Left lung (tissue), 14 donors: ENCODE measurements at places on chromosomes 11 and 22. TPM values are rescaled to one million over a fixed set of nuclear protein-coding genes. Genes with fewer than 3 reads are reported as not detected.
A peak's percentile ranks its signal among the peaks of the same experiment; 100 is the strongest.

DNA sequence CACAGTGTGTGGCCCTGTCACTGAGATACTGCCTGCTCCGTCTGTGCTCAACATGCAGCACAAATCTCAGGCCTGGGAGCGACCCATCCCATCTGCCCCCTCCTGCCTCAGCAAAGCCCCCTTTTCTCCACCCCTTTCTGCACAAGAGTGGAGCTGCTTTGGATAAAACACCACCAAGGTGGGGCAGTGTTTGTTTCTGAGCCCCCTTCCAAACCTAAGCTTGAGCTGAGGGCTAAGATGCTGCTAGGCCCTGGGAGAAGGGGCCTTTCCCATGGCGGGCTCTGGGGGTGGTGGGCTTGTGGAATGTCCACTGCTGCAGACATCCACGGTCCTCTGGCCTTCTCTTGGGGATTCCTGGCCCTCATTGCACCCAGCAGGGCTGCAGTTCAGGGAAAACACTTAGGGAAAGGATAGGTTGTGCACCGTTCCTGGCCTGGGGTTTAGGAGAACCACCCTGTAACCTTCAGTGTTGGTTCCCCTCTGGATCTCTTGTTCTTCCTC is 594.1 kb downstream of the TBC1D22A start:
- no peak for DNase-seq
- H3K27ac ChIP-seq = no peak overlapping the region
- H3K4me3 ChIP-seq = no peak overlapping the region
- no peaks in the 10 kb centered on the region for H3K36me3 ChIP-seq
- no peaks in the 10 kb centered on the region for H3K27me3 ChIP-seq

- H3K27me3 ChIP-seq = peaks cover 18% of the 10 kb centered on the region
- no peak for DNase-seq
- no peaks in the 10 kb centered on the region for H3K36me3 ChIP-seq
Observed at GRCh38 chr11:46917762-46918082, 628 bp downstream of the LRP4 start.

- peaks cover 3% of the 10 kb centered on the region for H3K36me3 ChIP-seq
- DNase-seq = no peak
- no peak overlapping the region for H3K27ac ChIP-seq
- no peaks in the 10 kb centered on the region for H3K4me1 ChIP-seq
- H3K4me3 ChIP-seq = no peak overlapping the region
Observed at GRCh38 chr22:31504282-31504681, 7.9 kb downstream of the SFI1 start.

- no peak overlapping the region for H3K4me3 ChIP-seq
- no peak overlapping the region for H3K27ac ChIP-seq
- no peak for DNase-seq
- no peaks in the 10 kb centered on the region for H3K36me3 ChIP-seq
- H3K4me1 ChIP-seq = peaks cover 26% of the 10 kb centered on the region
Observed at GRCh38 chr11:33942954-33943353, 51.1 kb upstream of the LMO2 start.

GRCh38 chr11:110984147-110984546 is 261.4 kb upstream of the POU2AF2 start:
- H3K4me3 ChIP-seq = no peak overlapping the region
- no peak overlapping the region for H3K27ac ChIP-seq
- no peak for DNase-seq
- no peaks in the 10 kb centered on the region for H3K4me1 ChIP-seq
- H3K27me3 ChIP-seq = no peaks in the 10 kb centered on the region

GRCh38 chr22:25177895-25178294 is 21.8 kb upstream of the CRYBB3 start:
- no peaks in the 10 kb centered on the region for H3K36me3 ChIP-seq
- H3K4me3 ChIP-seq = no peak overlapping the region
- no peak for DNase-seq
- no peaks in the 10 kb centered on the region for H3K27me3 ChIP-seq

DNA sequence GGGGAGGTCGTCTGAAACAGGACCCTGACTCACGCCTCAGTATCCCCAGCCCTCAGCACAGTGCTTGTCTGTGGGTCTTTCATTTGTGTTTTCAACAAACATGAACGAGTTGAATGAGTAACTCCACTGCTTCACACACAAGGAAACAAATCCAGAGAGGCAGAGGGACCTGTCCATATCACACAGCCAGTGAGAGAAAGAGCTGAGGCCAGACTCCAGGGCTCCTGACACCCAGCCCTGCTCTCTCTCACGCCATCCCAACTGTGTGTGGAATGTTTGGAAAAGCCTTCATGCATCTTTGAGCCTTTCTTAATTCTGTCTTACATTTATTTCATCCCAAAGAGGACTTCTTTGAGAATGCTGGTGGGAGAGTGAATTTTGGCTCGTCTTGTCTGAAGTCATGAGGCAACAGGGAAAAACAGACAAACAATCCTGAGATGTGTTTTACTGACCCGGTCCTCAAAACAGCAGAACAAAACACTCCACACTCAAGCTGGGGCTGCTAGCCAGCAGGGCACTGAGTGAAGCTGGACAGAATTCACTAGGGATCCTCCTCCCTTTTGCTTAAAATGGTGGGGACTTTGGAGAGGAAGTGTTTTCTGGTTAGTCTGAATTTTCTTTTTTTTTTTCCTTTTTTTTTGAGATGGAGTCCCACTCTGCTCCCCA is 19.7 kb upstream of the ALG8 start:
- no peaks in the 10 kb centered on the region for H3K36me3 ChIP-seq
- H3K27ac ChIP-seq = no peak overlapping the region
- H3K4me3 ChIP-seq = no peak overlapping the region
- no peaks in the 10 kb centered on the region for H3K27me3 ChIP-seq
- no peak for DNase-seq

GRCh38 chr11:19553683-19554333 is 158.8 kb upstream of the NAV2 start:
- H3K4me1 ChIP-seq = peaks cover 9% of the 10 kb centered on the region
- H3K27me3 ChIP-seq = no peaks in the 10 kb centered on the region
- no peaks in the 10 kb centered on the region for H3K36me3 ChIP-seq

DNA sequence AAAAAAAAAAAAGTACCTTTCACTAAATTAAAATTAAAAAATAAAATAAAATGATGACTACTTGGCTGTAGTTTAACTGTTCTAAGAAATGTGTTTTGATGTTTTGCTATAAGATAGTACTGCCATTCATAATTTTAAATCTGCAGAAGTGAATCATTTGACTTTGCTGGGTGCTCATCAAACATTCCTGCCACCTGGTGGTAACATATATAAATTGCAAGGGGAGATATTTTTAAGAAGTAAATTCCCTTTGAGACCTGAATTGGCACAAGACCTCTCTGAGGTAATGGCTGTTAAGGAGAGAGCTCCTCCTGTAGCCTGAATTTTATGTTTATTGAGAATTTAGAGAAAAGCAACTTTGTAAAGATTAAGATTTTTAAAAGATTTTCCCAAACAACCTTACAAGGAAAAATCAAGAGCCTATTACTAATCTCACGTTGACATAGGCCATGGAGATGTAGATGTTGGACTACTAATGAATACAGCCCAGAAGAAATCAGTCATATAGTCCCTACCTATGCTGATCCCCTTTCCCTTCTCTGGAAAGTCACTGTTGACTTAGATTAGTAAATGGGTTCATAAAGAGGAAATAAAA is 11.9 kb upstream of the NARS2 start:
- H3K36me3 ChIP-seq = no peaks in the 10 kb centered on the region
- H3K4me1 ChIP-seq = no peaks in the 10 kb centered on the region
- no peak for DNase-seq
- H3K4me3 ChIP-seq = no peak overlapping the region

DNA sequence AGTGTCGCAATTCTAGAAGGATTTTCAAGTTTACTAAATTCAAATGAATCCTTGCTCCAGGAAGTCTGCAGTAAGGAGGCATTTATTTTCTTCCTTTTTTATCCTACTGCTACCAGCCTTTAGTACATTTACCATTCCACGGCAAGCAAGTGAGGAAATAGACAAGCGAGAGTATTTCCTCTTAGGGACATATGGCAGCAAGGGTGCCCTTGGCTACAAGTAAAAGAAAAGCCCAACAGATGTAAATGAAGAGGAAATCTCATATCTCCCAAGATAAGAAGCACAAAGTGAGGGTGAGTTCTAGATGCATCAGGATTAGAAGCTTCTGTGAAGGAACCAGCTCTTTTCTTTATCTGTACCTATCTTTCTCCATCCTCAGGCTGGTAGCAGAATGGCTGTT is 37.8 kb upstream of the FZD4 start:
- no peak overlapping the region for H3K27ac ChIP-seq
- no peaks in the 10 kb centered on the region for H3K27me3 ChIP-seq
- DNase-seq = no peak
- H3K4me1 ChIP-seq = no peaks in the 10 kb centered on the region
- H3K36me3 ChIP-seq = no peaks in the 10 kb centered on the region

DNA sequence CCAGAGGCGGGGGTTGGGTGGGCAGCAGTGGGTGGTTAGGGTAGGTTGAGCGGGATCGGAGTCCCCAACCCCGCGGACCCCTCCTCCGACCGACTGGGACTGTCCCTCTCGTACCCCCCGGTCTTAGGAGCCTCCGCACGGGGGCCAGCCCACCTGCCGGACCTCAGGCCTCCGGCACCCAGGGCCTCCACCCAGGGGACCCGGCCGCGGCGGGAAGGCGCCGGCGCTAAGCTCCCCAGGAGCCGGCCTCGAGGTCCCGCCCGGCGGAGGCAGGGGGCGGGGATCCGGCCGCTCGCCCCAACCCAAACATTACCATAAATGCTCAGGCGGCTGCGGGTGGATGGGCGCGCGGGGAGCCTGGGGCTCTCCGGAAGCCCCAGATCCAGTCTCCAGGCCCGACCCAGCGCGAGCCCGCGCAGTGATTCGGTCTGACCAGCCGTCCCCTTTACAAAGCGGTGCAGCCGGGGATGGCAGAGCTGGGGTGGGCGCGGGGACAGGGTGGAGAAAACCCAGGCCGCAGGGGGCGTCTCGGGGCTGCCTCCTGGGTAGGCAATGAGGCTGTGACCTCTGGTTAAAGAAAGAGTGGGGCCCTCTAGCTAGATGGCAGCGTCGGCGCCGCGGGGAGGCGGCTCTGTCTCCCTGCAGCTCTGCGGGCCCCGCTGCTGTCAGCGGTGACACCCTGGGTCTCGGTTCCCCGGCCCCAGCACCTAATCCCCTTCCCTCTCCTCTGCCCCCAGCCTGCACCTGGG is 4.0 kb upstream of the MCAM start:
- peak; percentile 70 for DNase-seq
- peaks cover 18% of the 10 kb centered on the region for H3K4me1 ChIP-seq
- peak overlapping the region; percentile 79 for H3K27ac ChIP-seq
- no peaks in the 10 kb centered on the region for H3K36me3 ChIP-seq
- peak overlapping the region; percentile 44 for H3K4me3 ChIP-seq
- peaks cover 62% of the 10 kb centered on the region for H3K27me3 ChIP-seq

GRCh38 chr11:121544956-121545355 is 92.2 kb upstream of the SORL1-AS1 start:
- no peaks in the 10 kb centered on the region for H3K27me3 ChIP-seq
- no peak overlapping the region for H3K4me3 ChIP-seq
- H3K4me1 ChIP-seq = no peaks in the 10 kb centered on the region
- DNase-seq = no peak
- no peaks in the 10 kb centered on the region for H3K36me3 ChIP-seq

DNA sequence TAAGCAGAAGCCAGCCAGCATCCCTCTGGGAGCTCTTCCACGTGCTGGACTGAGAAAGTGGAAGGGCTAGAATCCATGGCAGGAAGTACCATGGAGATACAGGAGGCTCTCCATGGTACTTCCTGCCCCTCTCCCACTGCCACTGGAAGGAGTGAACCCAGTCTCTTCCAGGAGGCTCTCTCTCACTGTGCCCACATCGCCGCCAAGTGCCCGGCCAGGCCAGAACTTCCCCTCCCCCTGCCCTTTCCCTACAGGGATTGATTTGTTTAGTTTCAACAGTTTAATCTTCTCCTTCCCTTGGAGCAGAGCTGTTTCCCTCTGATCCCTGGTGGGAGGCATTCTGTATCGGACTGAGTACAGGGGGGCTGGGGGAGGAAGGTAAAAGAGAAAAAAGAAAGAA is 133.6 kb downstream of the DSCAML1 start:
- DNase-seq = no peak
- H3K27ac ChIP-seq = no peak overlapping the region
- no peak overlapping the region for H3K4me3 ChIP-seq
- no peaks in the 10 kb centered on the region for H3K27me3 ChIP-seq

- H3K27me3 ChIP-seq = no peaks in the 10 kb centered on the region
- H3K27ac ChIP-seq = no peak overlapping the region
- no peak for DNase-seq
- no peaks in the 10 kb centered on the region for H3K36me3 ChIP-seq
- H3K4me3 ChIP-seq = no peak overlapping the region
- peaks cover 4% of the 10 kb centered on the region for H3K4me1 ChIP-seq
Observed at GRCh38 chr11:76678321-76678720, 7.8 kb upstream of the LRRC32 start.

DNA sequence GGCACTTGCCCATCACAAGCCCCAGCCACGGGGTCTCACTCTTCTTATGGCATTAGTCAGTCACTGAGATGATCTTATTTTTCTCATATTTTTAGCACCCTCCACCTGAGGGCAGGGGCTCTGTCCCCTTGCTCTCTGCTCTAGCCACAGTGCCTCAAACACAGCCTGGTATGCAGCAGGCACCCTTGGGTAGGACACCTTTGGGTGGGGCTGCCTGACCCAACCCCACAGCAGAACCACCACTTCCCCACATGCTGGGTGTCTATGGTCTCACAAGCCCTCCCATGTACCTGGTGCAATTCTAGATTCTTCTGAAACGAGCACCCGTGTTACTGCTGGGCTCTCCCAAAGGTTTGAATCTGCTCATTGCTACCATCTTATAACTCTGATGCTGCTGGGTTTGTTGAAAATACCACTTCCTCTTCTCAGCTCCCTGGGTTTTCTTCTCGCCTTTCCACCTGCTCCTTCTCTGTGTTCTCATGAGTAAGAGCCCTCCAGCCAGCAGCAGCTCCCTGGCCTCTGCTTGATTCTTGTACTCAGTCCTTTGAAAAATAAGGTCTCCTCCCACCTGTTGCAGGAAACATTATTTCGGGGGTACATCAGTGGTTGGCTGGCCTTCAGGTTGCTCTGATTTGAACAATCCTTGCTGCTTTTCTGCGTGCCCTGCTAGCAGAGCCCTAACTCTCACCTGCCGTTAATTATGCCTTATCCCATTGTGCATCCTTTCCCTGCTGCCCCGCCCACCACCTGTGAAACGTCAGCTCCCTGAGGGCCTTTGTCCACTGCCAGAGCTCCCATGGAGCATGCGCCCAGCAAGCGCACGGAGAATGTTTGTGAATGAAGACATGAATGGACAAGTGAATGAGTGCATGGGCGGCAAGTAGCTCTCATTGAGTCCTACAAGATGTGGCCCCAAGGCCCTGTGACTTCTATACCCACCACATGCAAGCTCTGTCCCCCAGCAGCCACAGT is 1181.6 kb downstream of the TBC1D22A start:
- H3K4me3 ChIP-seq = no peak overlapping the region
- H3K36me3 ChIP-seq = no peaks in the 10 kb centered on the region

GRCh38 chr11:105700271-105700670 is 90.4 kb downstream of the GRIA4 start:
- H3K4me3 ChIP-seq = no peak overlapping the region
- H3K36me3 ChIP-seq = no peaks in the 10 kb centered on the region
- DNase-seq = no peak
- H3K27me3 ChIP-seq = no peaks in the 10 kb centered on the region
- no peaks in the 10 kb centered on the region for H3K4me1 ChIP-seq
- H3K27ac ChIP-seq = no peak overlapping the region

GRCh38 chr11:120039039-120039438 is 98.9 kb downstream of the TRIM29 start:
- H3K4me3 ChIP-seq = no peak overlapping the region
- H3K4me1 ChIP-seq = no peaks in the 10 kb centered on the region
- peaks cover 11% of the 10 kb centered on the region for H3K27me3 ChIP-seq

HEPHL1 gene
- total RNA-seq = not detected

CYTH4 gene
- 16.2 TPM for total RNA-seq

MUC2 gene
- total RNA-seq = not detected

PARVB gene
- 31.7 TPM for total RNA-seq
